Metanephros (tissue), 2 donors: ENCODE measurements at places on chromosomes 1 and 21. TPM values are rescaled to one million over a fixed set of nuclear protein-coding genes. Genes with fewer than 3 reads are reported as not detected.

The METTL13 gene
- total RNA-seq: 27.1 TPM

The FAM151A gene
- 9.3 TPM for total RNA-seq

The TSNAX gene
- 42.1 TPM for total RNA-seq

The ALG6 gene
- 18.9 TPM for total RNA-seq
